Foreskin keratinocyte (primary cell): ENCODE measurements at places on chromosomes 5 and 9. TPM values are rescaled to one million over a fixed set of nuclear protein-coding genes. Genes with fewer than 3 reads are reported as not detected.

The CCDC69 gene
- 4.3 and 6.1 TPM in 2 replicates for total RNA-seq

The SLC9A3 gene
- 0.65 and 0.85 TPM in 2 replicates for total RNA-seq

The TRIM7 gene
- total RNA-seq: 33.3 and 37.6 TPM in 2 replicates

The QRFP gene
- total RNA-seq: not detected in 2 replicates

- DNase-seq: no peak
These were observed 319.1 kb downstream of the KIF4B start for GRCh38 chr5:155332618-155333017.

DNA sequence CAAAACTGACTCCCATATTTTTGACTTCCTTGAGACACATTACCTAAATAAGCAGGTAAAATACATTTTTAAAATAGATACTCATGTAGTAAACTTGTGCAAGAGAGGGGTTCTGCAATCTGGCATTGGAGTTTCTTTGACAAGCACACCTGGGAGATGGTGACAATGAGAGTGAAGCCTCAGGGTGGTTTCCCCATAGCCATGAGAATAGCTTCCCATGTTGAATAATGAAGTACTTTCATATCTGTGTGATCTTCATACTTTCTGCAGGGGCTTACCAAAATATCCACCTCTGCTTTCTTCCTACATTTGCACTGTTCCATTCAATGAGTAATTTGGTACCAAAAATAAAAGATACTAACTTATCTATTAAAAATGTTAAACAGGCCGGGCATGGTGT lies 44.7 kb upstream of the VCAN start:
- no peak for DNase-seq

GRCh38 chr9:133641861-133642595 lies 5.9 kb downstream of the DBH start:
- no peak for DNase-seq

DNA sequence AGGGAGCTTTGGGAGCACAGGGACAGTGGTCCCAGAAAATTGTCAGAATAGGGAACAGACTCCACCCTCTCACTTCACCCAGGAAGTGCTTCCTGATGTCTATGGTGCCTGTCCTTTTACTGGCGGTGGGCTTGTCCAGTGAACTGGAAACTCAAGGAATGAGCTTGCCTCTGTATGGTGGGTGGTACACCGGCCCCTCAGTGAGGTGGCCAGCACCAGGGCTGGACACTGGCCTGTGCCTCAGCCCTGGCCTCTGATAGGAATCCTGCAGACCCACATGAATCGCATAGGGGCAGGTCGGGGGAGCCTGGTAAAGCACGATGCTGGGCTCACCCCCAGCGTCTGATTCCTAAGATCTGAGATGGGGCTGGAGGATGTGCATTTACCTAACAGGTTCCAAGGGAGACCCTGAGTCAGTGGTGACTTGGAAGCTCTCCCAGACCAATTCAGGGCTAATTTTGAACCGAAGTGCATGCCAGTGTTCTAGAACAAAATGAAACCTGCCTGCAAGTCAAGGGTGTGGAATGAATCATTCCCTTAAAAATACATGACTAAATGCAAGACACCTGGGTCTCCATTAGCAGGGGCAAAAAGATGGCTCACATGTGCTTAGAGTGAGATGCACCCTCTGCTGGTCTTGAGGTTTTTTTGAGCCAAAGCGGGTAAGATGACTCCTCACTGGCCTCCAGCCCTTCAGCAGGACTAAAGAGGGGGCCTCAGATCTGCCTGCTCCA lies 178.3 kb downstream of the HSPA4 start:
- DNase-seq: peak; percentile 98

- no peak for DNase-seq
These were observed 2.1 kb downstream of the MAMDC4 start for GRCh38 chr9:136854113-136854841.

DNA sequence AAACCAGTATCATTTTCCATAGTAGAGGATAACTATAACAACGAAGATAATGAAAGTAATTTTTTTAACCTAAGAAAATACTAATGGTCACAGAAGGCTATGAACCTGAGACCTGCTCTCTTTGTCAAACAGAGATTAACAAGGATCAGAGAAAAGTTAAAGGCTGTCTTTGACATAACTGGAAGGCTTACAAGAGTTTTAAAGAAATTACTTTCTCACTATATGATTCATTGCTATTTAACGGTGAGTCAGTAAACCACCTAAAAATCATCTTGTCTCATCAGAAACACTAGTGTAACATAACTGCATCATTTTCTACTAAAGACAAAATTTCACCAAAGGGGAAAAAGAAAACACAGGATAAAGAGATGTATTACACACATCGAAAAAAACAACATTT lies 19.3 kb downstream of the MLANA start:
- DNase-seq: no peak

DNA sequence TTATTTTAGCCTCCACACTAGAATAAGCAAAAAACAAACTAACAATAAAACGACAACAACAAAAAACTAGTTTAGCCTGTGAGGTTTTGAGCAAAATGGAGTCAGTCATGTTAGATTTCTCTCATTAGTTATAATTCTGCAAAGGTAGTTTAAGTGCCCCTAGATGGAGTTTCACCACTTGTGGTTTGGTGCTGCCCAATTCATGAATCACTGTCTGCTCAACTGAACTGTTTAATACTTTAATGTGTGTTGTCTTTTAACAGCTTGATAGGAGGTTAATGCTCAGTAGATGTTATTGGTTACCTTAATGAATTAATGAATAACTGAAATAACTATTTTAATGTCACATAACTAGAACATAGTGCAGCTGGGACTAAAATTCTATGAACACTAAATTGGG lies 3.5 kb upstream of the PLAA start:
- no peak for DNase-seq
